Stimulated activated CD8-positive, alpha-beta memory T cell treated with anti-CD3 and anti-CD28 coated beads, Interleukin-12 subunit alpha, Interleukin-12 subunit beta, amount 100 ng/mL, for 1 hour (primary cell): ENCODE measurements at places on chromosomes 6 and 20.

DNA sequence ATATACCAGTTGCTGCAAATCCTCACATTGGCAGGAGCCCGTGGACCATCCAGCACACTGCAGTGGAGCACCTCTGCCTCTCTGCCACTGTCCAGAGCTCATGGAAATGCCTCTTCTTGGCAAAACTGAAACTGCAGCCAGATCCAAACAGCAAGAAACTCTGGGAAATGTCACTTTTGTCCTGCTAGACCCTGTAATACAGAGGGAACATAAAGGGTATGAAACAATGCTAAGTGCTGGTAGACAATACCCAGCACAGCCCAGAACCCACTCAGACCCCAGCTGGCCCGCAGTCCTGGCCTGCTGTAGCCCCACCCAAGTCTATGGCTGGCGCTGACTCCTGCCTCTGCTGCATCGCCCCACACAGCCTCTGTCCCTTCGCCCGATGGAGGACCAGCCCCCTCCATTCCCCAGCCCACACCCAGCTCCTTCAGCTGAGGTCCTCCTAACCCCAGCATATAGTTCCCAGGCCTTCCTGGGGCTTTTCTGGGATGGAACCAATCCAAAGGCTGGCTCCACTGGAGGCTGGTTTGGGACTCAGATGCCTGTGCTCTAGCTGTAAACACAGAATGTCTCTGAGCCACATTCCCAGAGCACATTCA is 242.5 kb downstream of the LRFN2 start:
- no peak for DNase-seq

GRCh38 chr20:25058051-25058846 is at the start of gene ACSS1:
Gene ACSS1, minus strand, starts transcription at chr20:25058139. Its CDS starts 37 bp downstream, at chr20:25058102.
- DNase-seq = peak; percentile 55

DNA sequence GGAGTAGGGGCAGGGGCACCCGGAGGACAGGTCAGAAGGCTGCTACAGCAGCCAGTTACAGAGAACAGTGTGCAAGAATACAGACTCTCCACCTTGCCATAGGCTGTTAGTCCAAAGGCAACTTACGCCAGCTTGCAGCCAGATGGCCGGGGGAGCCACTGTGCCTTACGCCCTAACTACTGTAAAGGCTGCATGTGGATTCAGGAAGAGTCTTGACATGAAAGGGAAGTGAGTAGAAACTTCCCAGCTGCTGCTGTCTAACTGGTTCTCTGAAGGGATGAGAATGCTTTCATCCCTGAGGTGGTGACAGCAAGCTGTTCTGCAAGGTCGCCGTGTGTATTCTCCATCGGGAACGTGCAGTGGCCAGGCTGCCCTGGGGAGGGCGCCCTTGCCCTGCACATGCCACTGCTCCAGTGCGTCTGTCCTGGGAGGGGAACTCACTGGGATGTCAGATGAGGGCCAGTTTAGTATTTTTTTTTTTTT is 46.1 kb downstream of the LYRM4 start:
- no peak for DNase-seq

GRCh38 chr6:35413911-35414310 is 38.2 kb upstream of the FANCE start:
- DNase-seq = no peak

- DNase-seq = no peak
Observed at GRCh38 chr6:88575536-88575935, 387.9 kb downstream of the RNGTT start.

DNA sequence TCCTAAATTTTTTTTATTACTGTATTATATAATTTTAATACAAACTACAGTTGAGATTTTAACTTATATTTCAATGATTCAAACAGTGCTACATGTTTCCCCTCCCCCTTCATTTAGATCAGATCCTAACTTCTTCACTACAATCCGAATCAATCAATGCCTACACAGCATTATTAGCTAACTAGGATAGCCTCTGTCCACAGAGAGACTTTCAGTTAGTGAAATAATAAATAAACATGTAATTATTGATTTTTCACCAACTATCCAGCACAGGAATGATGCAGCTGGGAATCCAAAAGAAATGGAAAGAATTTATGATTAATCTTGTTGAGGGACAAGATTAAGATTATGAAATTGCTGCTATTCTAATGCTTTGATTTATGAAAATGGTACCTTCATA is 163.7 kb downstream of the PHF3 start:
- no peak for DNase-seq
